Choroid plexus epithelial cell (primary cell): ENCODE measurements at places on chromosomes 16 and 17.
A peak's percentile ranks its signal among the peaks of the same experiment; 100 is the strongest.

GRCh38 chr17:41360296-41360995 lies 9.2 kb downstream of the KRT33B start:
- peak; percentile 41 for DNase-seq

GRCh38 chr16:13333336-13333735 lies 431.9 kb downstream of the SHISA9 start:
- DNase-seq = no peak

- DNase-seq = no peak
These were observed 2.8 kb downstream of the HAS3 start for GRCh38 chr16:69108064-69108904.

GRCh38 chr16:4859900-4860255 lies 12.6 kb downstream of the UBN1 start:
- peak; percentile 48 for DNase-seq

GRCh38 chr17:78133971-78134898 lies 3.7 kb downstream of the TMC8 start:
- DNase-seq = peak; percentile 63

GRCh38 chr17:80454557-80455335 lies 21.7 kb downstream of the NPTX1 start:
- DNase-seq = peak; percentile 98

DNA sequence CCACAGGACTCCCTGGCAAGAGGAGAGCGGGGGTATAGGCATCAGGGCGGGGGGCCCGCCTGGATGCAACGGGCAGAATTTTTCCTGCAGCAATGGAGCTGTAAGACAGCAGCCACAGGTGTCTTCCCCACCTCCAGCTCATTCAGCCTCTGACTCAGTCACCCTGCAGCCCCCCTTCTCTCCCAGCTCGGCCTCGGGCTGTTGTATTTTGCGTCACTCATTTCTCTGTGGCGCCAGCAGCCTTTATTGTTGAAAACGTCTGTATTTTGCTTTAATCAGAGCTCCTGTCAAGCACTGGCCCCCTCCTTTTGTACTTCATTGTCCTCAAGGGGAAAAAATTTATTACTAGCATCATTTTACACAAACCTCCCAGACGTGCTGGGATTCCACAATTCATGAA lies 117.7 kb downstream of the WSCD1 start:
- no peak for DNase-seq

GRCh38 chr17:28331891-28332420 lies 3.3 kb downstream of the IFT20 start:
- no peak for DNase-seq

- DNase-seq = no peak
These were observed 832 bp downstream of the ETV4 start for GRCh38 chr17:43545383-43545632.

GRCh38 chr16:27318392-27319256 lies 4.8 kb downstream of the IL4R start:
- peak; percentile 94 for DNase-seq

DNA sequence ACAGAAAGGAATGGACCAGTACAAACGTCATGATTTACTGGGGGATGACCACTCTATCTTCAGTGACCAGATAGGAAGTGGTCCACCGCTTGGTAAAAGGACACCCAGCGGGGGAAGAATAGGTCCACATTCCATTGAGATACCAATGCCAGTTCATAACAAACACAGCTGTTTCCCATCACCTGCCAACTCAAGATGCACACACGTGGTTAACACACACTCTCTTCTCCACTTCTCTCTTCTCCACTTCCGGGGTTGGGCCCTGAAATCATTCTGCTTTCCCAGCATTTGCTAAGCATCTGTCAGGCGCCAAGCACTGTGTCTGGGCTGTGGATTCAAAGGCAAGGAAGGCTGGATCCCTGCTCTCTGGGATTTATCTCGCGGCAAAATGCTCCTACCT lies 175.5 kb downstream of the SLC39A11 start:
- peak; percentile 36 for DNase-seq
